ENCODE measurements at places on chromosomes 7 and 10.

DNA sequence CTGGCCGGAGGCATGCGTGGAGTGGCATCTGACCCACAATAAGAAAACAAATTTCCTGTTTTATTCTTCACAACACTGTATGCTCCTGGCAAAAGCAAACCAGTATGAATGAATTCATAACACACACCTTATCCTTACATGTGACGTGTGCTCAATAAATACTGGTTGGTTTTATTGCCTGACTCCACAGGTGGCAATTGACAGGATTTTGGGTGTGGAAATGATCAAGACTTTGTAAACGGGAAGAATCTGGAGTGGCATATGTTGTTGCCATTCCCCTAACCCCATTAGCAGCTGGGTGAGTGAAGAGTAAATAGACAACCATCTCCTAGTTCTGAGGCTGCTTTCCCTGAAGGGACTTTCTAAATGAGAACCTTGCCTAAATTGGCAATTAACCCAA is 215.5 kb upstream of the AOAH start:
- no peak for ATAC-seq

DNA sequence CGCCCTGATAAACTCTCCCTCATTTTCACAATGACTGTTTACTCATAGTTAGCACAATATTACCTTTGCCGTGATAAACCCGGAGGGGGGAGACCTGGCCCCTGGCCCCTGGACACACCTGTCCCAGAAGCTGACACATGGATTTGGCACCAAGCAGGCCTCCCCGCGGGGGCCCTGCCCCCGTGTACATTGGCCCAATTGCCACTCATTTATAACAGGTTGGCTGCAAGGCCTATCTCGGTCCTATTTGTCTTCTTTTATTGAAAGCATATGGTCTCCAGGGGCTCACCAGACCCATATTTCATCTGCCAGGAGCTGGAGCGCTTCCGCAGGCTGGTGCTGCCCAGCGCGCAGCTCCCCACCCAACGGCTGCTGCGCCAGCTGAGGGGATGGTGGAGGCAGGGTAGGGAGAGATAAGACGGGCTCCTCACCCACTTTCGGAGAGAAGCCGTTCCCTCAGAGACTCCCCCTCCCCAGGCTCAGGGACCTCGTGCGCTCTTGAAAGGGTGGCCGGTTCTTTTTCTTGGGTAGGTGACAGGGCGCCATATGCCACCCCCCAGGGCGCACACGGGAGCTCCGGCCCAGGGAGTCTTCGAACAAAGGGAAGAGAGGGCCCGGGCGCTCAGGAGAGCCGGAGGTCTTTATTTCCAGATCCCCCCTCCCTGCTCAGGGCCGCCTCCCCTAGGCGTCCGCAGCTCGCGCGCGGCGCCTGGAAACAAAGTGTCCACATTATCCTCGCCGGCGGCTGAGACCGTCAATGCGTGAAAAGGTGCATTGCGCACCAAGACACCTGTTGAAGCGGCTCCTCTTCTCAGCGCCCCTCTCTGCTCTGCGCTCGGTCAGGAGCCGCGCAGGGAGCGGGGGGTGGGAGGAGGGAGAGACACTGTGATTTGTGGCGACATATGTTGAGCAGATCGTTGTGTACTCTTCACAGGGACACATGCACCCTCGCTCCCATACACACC is 4.3 kb upstream of the NEUROG3 start:
- ATAC-seq = no peak

DNA sequence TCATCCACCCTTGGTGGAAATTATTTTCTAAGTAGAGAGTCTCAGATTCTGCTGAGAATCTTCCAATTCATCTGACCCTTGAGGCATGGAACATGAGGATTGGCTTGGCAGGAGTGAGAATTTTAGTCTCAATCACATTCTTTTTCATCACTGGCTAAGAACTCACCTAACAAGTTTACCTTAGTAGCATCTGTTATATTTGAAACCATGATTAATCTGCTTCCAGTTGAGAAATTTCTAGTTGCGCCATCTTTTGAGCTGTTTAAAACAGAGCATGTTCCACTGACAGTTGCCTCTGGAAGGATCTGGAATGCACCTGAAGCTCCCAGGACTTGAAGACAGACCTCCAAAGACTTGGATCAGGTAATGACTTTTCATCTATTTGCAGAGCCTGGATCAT is at the start of gene LIPK:
LIPK (plus strand) TSS at position 292 of the 400 bp plus-strand sequence. CDS start 18,295 bp downstream, outside the sequence.
- no peak for ATAC-seq

DNA sequence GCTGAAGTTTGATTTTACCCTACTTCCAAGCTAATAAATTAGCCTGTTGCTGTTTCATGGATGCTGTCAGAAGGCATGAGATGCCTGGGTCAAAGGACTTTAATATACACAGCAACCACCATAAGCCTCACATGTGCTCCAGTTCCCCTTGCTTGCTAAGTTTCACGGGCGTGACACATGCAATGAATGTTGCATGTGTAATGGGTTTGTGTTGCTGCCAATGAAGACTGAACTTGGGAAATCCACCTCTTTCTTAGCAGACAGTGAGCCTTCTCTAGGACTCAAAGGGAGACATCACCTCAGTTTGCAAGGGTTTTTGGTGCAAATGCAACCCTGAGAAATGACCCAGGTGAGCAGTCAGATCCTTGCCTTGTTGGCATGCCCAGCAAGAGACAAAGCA is 505.5 kb upstream of the PODXL start:
- no peak for ATAC-seq

DNA sequence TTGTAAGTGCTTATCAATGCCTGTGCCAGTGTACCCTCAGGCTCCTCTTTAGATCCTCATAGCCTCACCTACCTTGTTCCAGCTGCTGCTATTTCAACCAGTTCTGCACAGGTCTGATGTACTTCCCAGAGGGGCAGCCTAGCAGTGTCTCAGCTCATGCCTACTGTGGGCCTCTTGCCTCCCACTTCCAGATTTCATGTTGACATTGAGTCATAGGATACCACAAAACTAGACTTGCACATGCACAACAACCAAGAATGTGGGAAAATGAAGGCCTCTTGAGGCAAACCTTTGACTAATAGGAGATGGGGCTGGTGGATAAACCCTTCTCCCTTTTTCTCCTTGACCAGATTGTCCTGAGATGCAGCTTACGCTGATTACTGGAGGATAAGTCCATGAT is 31.0 kb downstream of the PON3 start:
- no peak for ATAC-seq

DNA sequence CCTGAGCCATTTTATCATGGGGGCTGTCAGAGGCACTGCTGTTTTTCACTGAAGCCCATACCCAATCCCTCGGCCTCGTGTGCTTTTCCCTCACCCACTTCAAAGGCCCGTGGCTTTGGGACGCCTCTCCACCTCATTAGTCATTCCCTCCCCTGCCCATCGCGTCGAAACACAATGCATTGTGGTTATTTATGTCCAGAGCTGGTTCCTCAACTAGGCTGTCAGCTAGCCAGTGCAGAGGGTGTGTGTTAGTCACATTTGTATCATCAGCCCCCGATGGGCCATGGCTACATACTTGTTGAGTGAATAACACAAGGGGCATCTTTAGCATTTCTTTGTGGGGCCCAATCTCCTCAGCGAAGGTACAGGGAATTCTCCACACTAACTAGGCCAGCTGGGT is 3.8 kb upstream of the CRCP start:
- ATAC-seq = peak; percentile 40

GRCh38 chr7:85074-85882 is 107.1 kb upstream of the FAM20C start:
- peak; percentile 65 for ATAC-seq

- peak; percentile 82 for ATAC-seq
These were observed 426 bp downstream of the SYPL1 start for GRCh38 chr7:106111655-106112117.

DNA sequence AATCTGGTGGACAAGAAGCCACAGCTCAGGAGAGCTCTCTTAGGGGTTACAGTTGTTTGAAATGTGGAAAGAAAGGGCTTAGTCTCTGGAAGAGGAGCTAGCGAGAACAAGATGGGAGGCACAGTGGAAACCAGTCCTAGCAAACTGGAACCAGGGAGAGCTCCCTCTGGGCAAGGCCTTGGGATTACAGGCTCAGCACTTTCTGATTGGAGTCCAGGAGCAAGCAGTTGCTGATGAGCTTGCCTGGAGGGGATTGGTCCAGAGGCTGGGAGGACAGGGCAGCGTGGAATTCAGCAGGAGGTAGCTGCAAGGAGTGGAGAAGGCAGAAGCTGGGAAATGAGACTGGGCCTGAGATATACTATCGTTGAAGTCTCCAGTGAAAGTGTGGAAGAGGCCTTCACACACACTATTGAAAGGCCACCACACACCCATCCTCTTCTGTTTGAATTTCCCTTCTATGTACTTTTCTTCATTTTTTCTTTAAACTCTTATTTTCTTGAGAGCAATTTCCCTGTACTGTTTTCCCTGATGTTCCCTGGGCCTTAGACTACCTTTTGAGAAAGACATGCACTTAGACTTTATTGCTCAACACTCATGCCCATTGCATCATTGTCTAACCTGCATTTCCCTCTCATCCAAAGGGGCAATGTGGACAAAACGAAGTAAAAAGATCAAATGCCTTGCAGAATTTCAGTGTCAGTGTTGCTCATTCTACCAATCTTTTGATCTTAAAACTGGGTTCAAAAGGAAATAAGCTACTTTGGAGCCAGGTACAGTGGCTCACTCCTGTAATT is 57.8 kb upstream of the LANCL2 start:
- peak; percentile 69 for ATAC-seq

GRCh38 chr10:133592716-133593115 is 27.3 kb upstream of the SYCE1 start:
- no peak for ATAC-seq

- no peak for ATAC-seq
These were observed 153.4 kb downstream of the CUX1 start for GRCh38 chr7:101970801-101971200.

GRCh38 chr10:123044391-123044790 is 35.6 kb downstream of the ACADSB start:
- no peak for ATAC-seq

- no peak for ATAC-seq
These were observed 438.3 kb downstream of the DNAJB6 start for GRCh38 chr7:157775021-157775559.

DNA sequence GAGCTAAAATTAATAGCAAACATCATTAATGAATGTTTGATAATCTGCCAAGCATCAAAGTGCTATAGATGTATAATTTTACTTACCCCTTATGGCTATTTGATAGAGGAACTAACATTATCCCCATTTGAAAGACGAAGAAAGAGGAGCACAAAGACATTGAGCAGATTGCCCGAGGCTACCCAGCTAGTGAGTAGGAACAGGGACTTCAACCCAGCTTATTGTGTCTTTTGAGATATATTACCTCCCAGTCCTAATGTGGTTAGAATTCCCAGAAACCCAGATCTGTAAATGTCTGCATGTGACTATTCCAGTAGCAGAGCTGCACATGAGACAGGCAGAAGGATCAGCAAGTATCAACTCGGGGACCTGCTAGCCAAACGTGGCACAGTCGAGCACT is 160.1 kb upstream of the AOAH start:
- no peak for ATAC-seq

GRCh38 chr10:14617852-14618251 is 156.8 kb downstream of the FAM107B start:
- ATAC-seq = no peak

DNA sequence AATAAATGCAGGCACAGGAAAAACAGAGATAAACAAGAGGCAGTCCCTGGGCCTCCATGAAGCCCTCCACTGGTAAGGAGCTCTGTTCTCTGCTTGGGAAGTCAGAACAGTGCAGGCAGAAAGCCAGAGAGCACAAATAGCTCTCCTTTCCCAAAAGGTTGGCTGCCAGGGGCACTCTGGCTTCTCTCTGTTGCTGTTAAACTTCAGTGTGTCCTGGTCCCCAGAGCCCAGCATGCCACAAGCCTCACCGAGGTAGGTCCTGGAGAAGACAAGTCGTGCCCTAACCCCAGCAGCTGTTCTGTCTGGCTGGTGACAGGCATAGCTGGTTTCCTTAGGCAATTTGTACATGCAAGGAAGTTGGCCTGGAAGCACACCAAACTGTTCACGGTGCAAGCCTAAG is 17.3 kb downstream of the SLC16A12 start:
- no peak for ATAC-seq

- ATAC-seq = no peak
These were observed 1.3 kb downstream of the HMX3 start for GRCh38 chr10:123136806-123137642.

GRCh38 chr7:117137868-117138267 is 184.6 kb downstream of the ST7 start:
- peak; percentile 90 for ATAC-seq

GRCh38 chr10:88309365-88309764 is 273.8 kb downstream of the RNLS start:
- no peak for ATAC-seq

- ATAC-seq = no peak
These were observed 40.6 kb downstream of the SLC26A4 start for GRCh38 chr7:107701191-107701590.

GRCh38 chr7:6398943-6399342 is 48.8 kb downstream of the DAGLB start:
- peak; percentile 46 for ATAC-seq

DNA sequence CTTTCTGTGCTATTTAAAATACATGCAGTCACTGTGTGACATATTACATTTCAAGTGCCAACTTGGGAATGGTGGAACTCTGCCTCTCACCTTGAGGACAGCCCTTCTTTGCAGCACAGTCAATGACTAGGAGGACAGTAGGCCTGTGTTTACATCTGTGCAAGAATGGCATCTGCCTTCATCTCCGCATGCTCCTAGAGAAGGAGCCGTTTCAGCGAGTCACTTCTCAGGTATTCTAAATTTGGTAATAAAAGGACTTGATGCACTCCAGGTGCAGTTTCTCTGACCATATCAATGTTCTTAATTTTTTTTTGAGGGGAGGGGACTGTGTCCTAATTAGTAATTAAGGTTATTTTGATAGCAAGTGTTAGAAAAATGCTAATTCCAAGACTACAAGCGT is 128.9 kb downstream of the SDK1 start:
- no peak for ATAC-seq

Measured in SK-N-SH treated with all-trans-retinoic acid at 6 μM for 48 hours (cell line).